Stimulated activated CD8-positive, alpha-beta memory T cell treated with anti-CD3 and anti-CD28 coated beads, Interleukin-2, amount 100 ng/mL, for 1 hour (primary cell): ENCODE measurements at places on chromosomes 12 and 14.
A peak's percentile ranks its signal among the peaks of the same experiment; 100 is the strongest.

GRCh38 chr12:2092890-2093289 lies 40.1 kb downstream of the CACNA1C start:
- no peak for DNase-seq

GRCh38 chr12:40207551-40207950 lies 17.2 kb upstream of the LRRK2 start:
- no peak for DNase-seq

- DNase-seq = no peak
These were observed 71.2 kb downstream of the TNFAIP2 start for GRCh38 chr14:103194256-103195045.

DNA sequence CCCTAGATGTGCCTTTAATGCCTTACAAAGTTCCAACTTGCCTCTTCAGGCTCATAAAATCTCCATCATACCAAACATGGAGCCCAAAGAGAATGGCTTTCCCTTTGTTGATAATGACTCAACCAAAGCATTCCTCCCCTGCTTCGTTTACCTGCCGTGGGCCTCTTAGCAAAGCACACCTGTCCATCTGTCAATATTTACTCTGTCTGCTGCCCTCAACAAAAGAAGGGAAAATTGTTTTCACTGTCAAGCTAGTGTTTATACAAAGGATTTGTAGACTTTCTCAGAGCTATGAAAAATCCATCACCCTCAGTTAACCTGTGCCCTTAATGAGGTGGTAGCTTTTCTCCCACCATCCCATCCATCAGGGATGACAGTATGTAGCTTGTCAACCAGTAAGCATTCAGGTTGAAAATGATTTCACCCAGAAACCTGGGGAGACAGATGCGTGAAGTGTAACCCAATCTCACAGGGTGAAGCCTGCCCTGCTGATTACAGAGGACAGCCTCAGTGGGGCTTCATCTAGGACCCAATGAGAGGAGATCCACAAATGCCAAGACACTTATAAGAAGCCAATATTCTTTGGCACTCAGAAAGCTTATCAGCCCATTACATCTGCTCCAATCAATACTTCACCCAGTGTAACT lies 278.1 kb downstream of the NUAK1 start:
- no peak for DNase-seq

DNA sequence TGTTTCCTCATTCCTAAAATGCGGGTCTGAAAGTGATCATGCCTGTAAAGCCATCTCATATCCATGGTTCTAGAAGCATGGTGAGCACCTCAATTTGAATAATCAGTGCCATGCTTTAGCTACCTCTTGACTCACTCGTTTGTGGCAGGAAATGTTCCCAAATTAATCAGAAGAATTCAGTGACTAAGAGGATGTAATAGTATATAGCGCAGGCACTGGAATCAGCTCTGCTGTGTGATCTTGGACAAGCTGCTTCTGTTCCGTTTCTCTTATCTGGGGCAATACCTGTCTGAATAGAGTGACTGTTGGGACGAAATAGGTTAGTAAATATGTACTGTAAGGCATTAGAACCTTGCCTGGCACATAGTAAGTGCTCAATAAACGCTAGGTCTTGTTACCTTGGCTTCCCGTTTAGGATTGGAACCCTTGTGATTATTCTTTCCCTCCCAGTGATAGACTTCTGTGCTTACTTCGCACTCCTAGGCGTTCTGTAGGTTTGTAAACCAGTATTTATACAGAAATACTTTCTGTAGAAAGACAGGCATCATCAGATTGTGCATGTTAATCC lies 820 bp upstream of the SMAGP start:
- DNase-seq = no peak

GRCh38 chr12:74229671-74230070 lies 308.0 kb upstream of the ATXN7L3B start:
- DNase-seq = no peak

DNA sequence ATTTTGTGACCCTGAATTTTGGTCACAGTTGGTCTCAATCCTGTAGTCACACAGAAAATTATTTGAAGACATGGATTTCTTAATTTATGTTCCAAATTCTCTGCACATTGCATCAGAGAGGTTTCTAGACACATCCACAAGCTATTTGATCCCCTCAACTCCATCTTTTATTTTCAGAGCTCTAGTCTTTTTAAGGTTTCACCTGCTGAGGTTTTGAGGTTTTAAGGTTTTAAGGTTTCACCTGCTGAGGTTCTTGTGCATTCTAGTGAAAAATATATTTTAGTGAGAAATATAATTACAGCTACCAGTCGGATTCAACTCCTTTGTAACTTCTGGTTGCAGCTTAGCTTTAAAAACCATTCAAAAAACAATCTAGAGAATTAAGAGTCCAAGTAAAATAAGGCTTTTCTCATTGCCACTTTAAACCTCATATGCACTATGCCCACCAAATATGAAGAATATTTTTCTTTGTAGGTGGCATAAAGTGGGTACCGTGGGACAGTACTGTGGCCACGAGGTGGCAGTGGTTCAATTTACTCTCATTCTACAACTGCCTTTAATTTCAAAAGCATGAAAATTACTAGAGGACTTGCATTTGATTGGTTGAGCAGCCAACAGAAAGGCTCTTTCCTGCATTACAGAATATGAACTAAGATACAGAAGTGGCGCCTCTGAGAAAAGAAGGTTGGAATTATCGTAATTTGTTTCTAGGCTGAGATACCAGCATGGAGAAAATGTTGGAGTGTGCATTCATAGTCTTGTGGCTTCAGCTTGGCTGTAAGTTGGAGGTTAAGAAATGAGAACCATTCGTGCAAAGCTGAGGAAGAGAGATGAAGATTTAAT lies 366.5 kb upstream of the OR4E1 start:
- DNase-seq = peak; percentile 19

GRCh38 chr14:34165847-34166350 lies 215.0 kb upstream of the EGLN3 start:
- DNase-seq = no peak

GRCh38 chr14:98146416-98146815 lies 1125.6 kb downstream of the BCL11B start:
- DNase-seq = no peak

GRCh38 chr12:101455685-101456084 lies 19.5 kb upstream of the SPIC start:
- DNase-seq = no peak

DNA sequence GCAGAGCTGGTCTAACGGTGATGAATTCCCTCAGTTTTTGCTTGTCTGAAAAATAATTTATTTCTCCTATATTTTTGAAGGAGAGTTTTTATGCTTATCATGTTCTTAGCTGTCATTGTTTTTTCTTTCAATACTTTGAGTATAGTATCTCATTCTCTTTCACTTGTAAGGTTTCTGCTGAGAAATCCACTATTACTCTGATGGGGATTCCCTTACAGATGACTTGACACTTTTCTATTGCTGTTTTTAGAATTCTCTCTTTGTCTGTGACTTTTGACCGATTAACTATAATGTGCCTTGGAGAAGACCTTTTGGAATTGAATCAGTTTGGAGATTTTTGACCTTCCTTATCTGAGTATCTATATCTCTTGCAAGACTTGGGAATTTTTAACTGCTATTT lies 139.6 kb downstream of the PRKD1 start:
- DNase-seq = no peak

DNA sequence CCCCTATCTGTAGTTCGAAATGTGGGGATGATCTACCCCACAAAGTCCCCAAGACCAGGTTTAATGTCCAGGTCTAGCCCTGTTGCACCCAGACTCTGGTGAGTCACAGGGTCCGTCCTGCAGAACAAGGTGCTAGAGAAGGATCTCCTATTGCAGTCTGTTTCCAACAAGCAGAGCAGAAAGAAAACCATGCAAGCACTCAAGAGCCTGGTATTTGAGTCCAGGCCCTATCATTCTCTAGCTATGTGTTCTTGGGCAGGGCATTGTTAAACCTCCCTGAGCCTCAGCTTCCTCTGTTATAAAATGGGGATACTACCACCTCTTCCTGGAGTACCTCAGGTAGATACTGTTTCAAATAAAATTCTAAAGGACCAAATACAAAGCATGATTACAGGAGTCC lies 24.4 kb downstream of the MAP3K9 start:
- no peak for DNase-seq

- no peak for DNase-seq
These were observed 2.5 kb downstream of the LACRT start for GRCh38 chr12:54631988-54632728.

- DNase-seq = no peak
These were observed 72.4 kb upstream of the USP44 start for GRCh38 chr12:95623554-95624170.

DNA sequence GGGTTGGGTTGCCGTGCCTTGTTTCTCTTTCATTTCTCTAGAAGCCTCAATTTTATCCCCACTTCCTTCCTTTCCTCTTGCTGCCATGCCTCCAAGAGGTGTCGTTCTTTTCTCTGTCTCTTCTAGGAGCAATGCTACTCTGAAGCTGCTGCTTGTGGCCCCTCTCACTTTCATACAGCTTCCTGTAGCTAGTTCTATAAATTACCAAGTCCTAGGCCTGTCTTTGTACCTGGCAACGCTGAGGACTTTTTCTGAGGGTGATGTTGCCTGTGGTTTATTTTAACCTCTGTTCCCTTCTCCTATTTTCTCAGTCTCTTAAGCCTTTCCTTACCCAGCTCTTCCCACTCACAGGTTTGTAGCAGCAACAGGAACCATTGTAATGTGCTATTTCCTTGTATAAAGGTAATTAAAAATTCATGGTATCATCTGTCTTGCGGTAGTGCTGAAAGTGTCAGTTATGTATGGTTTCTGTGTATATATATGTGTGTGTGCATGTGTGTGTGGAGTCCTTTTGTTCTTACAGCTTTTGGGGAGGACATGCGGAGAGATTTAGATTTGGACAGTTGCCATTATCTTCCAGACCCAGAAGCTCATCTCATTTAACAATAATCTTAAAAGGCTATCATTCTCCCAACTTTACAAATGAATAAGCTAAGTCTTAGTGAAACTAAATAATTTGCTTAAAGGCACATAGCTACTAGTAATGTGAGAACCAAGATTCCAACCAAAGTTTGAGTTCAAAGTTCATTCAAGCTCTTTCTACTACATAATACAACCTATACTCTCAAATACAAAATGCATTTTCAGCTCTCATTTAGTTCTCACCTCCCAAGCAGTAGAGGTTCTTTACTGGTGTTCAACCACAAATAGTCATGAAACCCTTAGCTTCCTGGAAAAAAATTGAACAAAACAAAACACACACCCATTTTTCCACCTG lies 43.8 kb downstream of the DDHD1 start:
- peak; percentile 15 for DNase-seq

DNA sequence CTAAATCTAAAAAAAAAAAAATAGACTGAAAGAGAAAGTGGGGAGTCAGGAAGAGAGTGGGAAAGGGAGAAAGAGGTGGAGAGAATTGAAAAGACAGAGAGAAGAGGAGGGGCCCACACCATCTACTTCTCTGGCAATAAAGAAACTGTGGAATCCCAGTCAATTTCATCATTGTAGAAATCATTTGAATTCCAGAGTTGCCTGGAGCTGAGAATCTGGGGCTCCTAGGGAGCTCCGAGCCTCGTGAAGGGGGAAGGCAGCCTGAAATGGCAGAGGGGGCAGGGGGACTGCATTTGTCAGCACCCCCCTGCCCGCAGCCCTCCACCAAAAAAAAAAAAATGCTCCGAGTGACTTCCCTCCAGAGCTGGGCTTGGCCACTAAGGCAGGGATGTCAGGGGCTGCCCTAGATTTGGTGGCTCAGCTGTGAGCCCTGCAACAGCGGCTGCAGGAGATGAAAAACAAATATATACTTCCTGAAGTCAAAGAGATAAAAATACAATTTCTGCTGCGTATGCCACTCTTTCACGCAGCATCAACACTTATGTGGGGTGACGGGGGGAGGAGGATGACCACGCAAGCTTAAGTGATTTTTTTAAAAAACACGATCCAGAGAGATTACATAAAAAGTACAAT lies 80.5 kb downstream of the BCL11B start:
- no peak for DNase-seq

DNA sequence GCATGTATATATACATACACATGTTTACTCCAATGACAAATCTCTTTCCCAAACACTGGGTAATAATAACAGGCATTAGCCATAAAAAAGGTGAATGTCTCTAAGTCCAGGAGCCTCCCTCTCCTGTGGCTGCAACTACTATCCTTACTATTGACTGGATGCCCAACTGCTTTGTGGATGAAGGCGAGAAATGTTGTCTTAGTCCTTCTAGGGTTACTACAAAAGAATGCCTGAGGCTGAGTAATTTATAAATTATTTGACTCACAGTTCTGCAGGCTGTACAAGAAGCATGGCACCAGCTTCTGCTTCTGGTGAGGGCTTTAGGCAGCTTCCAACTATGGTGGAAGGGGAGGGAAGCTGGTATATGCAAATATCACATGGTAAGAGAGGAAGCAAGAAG lies 366.0 kb upstream of the DDHD1 start:
- no peak for DNase-seq

GRCh38 chr12:69994724-69995173 lies 169.7 kb downstream of the MYRFL start:
- DNase-seq = no peak

- DNase-seq = no peak
These were observed 1.8 kb upstream of the TMEM19 start for GRCh38 chr12:71684081-71684480.

DNA sequence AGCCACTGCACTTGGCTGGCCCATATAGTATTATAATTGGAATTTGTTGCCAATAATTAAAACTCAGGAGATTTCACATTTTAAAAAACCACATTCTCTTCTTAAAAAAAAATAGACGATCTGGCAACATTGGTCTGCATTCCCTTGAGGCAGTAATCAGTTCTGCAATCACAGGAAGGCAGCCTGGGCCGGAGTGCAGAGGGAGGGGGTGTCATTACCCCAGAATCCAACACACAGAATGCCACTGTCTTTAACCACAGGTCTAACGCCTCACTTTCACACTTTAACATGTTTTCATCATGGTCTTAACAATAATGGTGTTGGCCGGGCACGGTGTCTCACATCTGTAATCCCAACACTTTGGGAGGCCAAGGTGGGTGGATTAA lies 100.1 kb downstream of the SCARB1 start:
- DNase-seq = no peak

GRCh38 chr14:53525608-53526007 lies 372.5 kb upstream of the DDHD1 start:
- DNase-seq = no peak

- no peak for DNase-seq
These were observed 604 bp downstream of the HCFC2 start for GRCh38 chr12:104064842-104065427.

- DNase-seq = no peak
These were observed 8.3 kb downstream of the CALM1 start for GRCh38 chr14:90405101-90405500.

GRCh38 chr12:19867151-19867550 lies 427.9 kb downstream of the AEBP2 start:
- DNase-seq = no peak

DNA sequence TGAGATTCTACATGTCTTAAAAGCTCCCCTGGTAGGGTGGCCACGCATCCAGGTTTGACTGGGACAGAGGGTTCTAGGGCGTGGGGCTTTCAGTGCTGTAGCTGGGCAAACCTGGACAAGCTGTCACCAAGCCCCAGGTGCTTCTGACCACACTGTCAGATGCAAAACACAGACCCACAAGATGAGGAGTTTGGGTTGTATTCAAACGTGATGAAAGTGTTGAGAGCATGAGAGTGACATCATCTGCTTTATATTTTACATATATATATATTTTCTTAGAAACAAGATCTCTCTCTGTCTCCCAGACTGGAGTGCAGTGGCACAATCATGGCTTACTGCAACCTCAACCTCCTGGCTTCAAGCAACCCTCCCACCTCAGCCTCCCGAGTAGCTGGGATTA lies 210.1 kb downstream of the DPF3 start:
- no peak for DNase-seq

GRCh38 chr12:59234391-59234790 lies 314.1 kb upstream of the LRIG3 start:
- DNase-seq = no peak
